ENCODE measurements at places on chromosomes 13 and 19.

DNA sequence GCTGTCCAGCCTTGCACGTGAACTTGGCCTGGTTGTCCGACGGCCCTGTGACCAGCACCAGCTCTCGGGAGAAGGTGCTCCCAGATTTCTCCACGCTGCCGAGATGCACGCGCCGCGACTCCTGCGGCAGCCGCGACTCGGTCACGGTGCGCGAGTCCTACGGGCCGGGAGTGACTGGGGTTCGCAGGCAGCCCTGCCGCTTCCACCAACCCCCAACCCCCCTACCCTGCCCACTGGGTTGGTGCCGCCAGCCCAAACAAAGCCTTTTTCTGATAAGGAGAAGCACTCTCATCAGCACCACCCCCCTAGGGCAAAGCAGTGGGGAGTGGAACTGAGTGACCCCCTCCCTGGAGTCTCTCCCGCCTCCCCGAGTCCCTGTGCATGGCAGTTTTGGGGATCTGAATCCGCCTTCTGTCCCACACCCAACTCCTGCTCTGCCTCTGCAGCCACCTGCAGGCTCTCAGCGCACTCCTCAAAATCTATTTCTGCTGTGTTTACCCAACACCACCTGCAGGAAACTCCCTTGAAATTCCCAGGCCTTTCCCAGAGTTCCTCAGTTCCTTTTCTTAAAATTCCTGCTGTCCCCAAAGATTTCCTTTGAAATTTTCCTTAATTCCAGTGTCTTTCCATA, 6.2 kb downstream of the NPHS1 start:
- peak; percentile 23 for DNase-seq

- DNase-seq: no peak
Measured at GRCh38 chr13:60707878-60708277, 310.9 kb downstream of the TDRD3 start.

GRCh38 chr19:58385313-58385890, 1.7 kb upstream of the RPS5 start:
- DNase-seq: no peak

DNA sequence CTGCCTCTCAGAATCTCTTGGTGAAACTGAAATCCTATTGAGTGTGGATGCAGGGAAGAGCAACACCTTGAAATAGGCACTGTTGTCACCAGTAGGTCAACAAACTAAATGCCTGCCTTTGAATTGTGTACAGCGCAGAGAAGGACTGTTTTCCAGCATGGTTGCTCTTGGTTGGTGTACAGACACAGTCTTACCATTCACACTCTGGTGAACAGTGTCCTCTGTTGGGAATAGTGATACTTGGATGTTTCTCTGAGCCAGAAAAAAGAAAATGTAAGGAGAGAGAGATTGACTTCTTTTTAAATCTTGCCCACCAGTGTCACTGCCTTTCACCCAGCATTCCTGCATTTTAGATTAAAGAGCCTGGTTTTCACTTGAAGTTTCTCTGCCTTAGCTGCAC, 179.7 kb downstream of the STK24 start:
- no peak for DNase-seq

GRCh38 chr19:19860756-19861390, 4.8 kb upstream of the ZNF253 start:
- peak; percentile 28 for DNase-seq

DNA sequence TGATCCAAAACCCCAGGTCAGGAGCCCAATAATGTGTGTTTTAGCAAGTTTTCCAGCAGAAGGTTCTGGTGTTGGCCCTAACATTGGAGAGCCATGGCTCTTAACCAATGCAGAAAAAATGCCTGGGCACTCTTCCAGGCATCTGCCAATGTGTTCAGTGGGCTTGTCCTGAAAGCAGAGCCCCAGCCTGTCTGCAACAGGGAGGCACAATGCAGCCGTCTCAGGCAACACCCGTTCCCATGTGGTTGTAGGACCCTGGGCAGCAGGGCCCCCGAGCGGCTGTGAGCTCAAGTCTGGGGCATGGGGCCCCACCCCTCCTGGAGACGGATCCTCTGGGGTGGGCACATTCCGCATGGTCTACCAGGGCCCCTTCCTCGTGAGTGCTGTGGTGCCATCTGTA, 58.1 kb upstream of the SIAH3 start:
- no peak for DNase-seq

GRCh38 chr19:48061401-48062344, 17.8 kb upstream of the CABP5 start:
- DNase-seq: no peak
